Stimulated activated CD4-positive, alpha-beta T cell treated with anti-CD3 and anti-CD28 coated beads, Interleukin-1b, Interleukin-23, amount 100 ng/mL, for 1 hour (primary cell): ENCODE measurements at places on chromosomes 5 and 9.

GRCh38 chr9:69572611-69573010 lies 99.6 kb downstream of the APBA1 start:
- no peak for DNase-seq

- DNase-seq: no peak
Observed at GRCh38 chr5:74538206-74538661, 102.3 kb downstream of the ENC1 start.

DNA sequence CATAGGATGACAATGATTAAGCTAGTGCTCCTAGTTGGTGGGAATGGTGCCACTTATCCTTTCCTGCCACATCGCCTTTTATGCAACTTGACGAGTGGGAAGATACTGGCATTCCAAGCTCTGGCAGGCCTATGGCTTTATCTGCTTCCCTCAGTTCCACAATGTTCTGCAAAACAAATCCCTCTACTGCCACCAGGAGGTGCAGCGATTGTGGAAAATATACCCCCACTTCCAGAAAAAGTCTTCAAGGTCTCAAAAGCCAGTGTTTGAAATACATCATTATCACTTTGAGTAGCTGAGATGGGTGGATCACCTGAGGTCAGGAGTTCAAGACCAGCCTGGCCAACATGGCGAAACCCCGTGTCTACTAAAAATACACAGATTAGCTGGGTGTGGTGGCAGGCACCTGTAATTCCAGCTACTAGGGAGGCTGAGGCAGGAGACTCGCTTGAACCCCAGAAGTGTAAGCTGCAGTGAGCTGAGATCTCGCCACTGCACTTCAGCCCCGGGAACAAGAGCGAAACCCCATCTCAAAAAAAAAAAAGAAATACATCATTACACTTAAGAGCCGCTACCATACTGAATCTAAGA lies 3.4 kb downstream of the CLINT1 start:
- no peak for DNase-seq

DNA sequence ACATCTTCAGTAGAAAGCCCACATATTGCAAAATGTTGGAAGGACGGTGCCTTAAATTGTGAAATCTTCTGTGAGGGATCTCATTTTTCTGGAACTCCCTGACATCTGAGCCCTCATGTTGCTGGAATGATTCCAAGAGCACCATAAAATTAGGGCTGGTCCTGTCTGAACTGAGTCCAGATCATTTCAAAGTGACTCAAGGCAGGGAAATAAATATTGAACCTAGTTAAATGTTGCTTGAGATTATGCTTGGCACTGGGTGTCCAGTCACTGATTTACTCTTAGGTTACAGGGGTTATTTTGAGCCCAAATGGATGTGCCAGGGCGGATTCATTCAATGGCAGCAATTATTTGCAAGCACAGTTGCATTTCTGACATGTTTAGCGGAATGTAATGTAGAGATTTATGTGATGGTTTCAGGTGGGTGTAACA lies 437.0 kb downstream of the PIK3R1 start:
- DNase-seq: no peak

DNA sequence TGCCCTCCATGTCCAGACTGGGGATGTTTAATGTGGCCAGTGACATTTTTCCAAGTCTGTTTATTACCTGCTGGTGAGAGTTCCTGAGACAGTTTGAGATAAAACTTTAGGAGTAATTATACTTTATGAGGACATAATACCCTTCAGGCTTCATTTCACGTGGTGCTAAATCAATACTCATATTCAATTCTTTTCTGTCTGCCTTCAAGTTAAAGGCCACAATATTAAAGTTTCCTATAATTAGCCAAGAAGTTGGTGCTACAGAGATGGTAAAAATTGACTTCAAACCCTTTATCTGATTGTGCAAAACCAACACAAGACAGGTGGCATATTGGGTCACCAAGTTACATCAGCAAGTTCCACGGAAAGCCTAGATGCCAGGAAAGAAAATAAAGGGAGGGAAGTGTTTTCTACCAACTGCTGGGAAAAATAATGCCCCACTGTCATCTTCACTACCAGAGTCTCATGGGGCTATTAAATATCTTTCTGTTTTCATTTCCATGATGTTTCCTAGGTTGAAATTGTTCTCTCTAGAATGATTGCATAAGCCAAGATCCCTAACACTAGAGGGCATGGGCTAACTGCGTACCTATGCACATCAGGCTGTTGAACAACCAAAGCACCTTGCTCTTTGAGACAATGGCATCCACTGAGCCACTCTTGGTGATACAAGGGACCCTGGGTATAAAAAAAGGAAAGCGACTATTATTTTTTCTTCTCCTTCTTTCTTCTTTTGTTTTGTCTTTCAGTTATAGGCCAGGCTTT lies 68.7 kb downstream of the INSYN2B start:
- no peak for DNase-seq

DNA sequence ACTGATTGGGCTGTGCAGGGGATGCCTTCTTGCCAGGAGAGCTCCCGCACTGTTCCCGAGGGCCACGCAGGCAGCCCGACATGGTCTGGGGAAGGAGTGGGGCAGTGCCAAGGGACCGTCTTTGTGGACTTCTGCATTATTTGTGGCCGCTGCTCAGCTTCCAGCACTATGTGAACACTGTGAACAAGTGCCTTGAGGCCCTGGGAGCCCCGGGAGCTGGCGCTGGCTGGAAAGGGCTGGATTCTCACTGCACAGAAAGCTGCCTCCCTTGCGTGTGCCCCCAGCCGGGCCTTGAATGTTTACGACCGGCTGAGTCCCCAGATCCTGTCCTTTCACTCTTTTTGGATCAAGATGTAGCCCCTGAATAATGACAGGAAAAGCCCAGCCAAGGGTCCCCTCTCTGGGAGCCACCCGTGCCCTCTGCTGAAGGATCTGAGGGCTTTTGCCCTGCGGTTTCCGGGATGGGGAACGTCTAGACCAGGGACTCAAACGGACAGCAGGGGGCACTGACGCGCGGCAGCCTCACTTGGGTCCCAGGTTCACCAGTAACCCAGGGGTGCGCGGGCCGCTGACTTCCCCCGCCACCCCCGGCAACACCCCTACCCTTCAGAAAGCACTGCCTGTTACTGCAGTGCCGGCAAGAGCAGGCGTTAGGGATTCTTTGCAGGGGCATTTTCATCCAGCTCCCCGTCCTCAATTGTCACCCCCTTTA lies 98.9 kb upstream of the FCN2 start:
- no peak for DNase-seq

GRCh38 chr5:57410374-57411320 lies 72.0 kb downstream of the ACTBL2 start:
- DNase-seq: no peak

- DNase-seq: no peak
Observed at GRCh38 chr9:86690034-86690433, 257.3 kb downstream of the GAS1 start.

DNA sequence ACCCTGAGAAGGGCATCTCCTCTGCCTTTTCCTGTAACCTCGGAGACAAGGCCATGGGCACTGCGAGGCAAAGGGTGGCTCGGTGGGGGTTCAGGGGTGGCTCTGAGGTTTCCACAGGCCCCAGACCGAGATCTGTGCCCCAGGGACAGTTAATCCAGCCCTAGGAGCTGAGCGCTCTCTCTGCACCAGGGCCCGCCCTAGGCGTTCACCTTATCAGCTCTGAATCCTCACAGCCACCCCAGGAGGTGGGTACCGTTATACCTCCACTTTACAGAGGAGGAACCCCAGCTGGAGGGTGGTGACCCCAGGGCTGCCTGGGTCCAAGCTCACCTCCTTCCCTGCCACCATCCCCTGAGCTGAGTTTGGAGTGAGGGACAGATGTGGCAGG lies 2.3 kb upstream of the ENG start:
- DNase-seq: no peak
